ENCODE measurements at places on chromosomes 1 and 21.
A peak's percentile ranks its signal among the peaks of the same experiment; 100 is the strongest.

- no peak for DNase-seq
These were observed 74.1 kb downstream of the GADD45A start for GRCh38 chr1:67759066-67759465.

GRCh38 chr1:60091195-60091715 lies 17.7 kb upstream of the C1orf87 start:
- no peak for DNase-seq

- DNase-seq, result no peak
These were observed 22.3 kb upstream of the FAM78B start for GRCh38 chr1:166189126-166189525.

DNA sequence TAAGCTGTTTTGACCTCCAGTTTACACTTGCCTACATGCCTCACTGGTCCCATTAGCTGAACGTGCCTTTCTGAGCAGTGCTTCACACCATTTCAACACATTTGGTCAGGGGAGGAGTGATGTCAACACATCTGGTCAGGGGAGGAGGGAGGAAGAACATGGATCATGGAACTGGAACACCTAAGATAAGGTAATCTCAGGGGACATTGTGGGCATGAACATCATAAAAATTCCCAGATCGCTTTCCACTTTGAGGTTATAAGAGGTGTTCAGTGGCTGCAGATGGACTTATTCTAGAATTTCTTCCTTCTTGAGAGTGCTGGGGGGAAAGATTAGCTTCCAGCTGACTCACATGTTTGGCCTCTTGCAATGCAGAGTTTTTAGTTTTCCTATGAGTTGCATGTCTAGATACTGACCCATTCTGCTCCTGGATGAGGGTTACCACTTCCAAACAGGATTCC lies 2.0 kb downstream of the QSOX1 start:
- no peak for DNase-seq

- DNase-seq, result no peak
These were observed 76.2 kb downstream of the BRINP2 start for GRCh38 chr1:177246710-177247580.

- no peak for DNase-seq
These were observed 973 bp downstream of the C1orf74 start for GRCh38 chr1:209783386-209783785.

DNA sequence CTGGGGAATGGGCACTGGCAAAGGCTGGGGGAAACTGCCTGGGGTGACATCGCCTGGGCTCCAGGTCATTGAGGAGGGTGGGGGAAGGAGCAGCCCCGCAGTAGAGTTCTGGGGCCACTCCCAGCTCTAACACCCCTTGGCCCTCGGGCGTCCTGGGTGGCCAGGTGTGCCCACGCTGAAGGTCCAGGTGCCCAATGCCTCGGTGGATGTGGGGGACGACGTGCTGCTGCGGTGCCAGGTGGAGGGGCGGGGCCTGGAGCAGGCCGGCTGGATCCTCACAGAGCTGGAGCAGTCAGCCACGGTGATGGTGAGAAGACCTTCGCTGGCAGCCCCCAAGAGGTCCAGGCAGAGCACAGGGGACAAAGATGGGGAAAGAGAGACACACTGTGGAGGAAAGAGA lies 7.7 kb downstream of the NTRK1 start:
- no peak for DNase-seq

- DNase-seq, result no peak
These were observed 107.2 kb downstream of the SIM2 start for GRCh38 chr21:36806103-36806502.

- DNase-seq, result no peak
These were observed 57.0 kb downstream of the KIF26B start for GRCh38 chr1:245211761-245212160.

- DNase-seq, result no peak
These were observed 1.4 kb downstream of the NID1 start for GRCh38 chr1:236063551-236063918.

DNA sequence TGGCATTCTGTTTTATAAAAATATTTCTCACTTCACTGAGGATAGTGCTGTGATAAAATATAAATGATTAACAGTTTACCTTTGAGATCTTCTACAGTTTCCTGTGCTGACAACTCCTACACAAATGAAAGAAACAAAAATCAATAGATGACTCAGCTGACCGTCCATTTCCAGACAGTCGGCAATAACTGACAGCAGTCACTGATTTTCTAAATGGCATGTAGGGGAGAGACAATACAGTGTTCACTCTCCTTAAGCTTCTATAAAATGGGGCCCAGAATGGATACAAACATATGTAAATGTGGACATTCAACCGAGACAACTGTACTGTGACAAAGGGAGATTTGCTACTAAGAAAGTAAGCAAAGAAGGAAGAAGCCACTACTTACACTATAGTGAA lies 34.3 kb downstream of the PCNX2 start:
- DNase-seq, result no peak

GRCh38 chr1:18233176-18233864 lies 125.7 kb downstream of the IGSF21 start:
- DNase-seq, result no peak

- DNase-seq, result no peak
These were observed 27.1 kb upstream of the ZC3H11B start for GRCh38 chr1:219639876-219640577.

DNA sequence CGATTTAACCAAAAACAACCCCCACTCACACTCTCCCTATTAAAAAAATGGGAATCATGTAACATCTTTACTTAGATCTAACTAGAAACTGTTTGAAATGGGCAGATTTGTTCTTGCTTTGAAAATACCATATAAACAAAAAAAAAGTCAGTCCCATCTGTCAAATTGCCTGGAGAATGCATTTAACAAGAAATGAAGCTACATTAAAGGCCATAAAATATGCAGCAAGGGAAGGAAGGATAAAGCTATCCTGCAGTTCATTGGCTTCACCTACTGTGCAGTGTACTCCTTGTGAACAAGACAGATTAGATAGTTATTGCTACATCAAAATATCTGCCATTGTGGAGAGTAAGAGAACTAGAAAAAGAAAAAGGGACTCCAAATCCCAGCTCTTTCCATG lies 160.5 kb downstream of the LRRC7 start:
- DNase-seq, result no peak

GRCh38 chr1:234169161-234169849 lies 204.0 kb upstream of the COA6 start:
- DNase-seq, result no peak

DNA sequence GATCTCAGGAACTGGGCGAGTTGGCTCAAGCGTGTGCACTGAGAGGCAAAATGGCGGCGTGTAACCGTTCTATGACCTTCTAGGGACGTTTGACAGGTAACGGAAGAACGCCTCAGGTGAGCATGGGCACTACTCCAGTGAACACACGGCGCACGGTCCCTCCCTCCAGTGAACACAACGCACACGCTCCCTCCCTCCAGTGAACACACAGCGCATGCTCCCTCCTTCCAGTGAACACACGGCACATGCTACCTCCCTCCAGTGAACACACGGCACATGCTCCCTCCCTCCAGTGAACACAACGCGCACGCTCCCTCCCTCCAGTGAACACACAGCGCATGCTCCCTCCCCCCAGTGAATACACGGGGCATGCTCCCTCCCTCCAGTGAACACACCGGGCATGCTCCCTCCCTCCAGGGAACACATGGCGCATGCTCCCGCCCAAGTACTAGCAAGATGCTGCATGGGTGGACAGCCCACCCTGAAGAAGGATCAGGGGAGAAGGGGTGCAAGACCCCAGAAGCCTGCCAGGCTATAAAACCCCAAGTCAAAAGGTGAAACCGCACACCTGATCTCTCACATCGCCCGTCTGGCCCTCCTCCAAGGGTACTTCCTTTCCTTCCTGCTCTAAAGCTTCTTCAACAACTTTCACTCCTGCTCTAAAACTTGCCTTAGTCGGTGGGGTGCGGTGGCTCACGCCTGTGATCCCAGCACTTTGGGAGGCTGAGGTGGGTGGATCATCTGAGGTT lies 3.5 kb downstream of the C1orf159 start:
- DNase-seq, result no peak

DNA sequence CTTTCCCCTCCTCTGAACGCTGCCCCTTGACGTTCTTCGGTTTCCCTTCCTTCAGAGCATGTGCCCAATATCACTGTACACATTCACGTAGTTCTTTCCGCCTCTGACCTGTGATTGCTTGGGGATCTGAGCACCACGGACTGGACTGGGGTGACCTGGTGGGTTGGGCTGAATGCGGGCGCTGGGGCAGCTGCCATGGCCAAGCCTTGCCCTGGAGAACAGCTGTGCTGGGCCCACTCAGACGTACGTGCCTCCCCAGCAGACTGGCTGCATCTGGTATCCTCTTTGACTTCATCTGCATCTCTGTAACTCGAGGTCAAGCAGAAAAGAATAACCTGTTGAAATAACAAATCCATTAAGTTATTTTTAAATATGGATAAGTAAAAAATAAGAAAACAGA lies 35.1 kb upstream of the DISC1 start:
- no peak for DNase-seq

DNA sequence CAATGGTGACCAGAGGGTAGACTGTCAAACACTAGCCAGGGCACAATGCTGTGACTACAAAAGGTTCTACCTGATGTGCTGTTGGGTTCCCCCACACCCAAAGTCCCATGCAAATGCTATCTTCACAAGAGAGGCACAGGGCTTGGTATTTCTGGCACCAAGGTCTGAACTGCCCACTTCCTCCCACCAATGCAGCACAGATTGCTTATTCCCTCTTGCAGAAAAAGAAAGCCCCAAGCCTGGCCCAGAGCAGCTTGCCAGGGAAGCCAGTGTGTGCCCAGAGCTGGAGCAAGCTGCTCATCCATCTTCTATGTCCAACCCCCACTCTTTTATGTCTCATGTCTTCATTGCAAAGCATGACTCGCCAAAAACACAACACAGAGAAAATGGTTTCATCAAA lies 149.4 kb upstream of the CAMK1G start:
- no peak for DNase-seq

DNA sequence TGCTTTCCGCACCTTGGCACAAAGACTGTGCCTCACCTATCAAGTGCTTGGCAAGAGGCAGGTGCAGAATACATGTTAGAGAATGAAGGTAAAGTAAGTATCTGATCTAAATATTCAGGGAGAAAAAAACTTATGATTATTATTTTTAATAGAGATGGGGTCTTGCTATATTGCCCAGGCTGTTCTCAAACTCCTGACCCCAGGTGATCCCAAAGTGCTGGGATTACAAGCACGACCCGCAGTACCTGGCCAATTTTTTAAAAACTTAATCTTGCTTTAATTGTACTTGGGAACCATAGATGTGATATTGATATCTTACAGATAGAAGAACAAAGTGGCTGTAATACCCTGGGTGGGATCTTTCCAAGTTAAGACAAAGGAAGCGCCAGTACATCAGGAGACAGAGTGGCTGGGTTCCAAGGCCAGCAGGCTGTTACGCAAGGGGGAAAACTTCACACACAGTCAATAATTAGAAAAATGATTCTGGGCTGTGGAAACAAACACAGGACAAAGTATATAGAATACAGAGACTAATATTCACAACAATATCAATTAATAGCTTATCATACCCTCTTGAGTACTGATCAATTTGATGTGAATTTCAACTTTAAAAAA lies 58.6 kb upstream of the ATP1A1 start:
- DNase-seq, result no peak

GRCh38 chr1:7421471-7422075 lies 349.5 kb upstream of the VAMP3 start:
- DNase-seq, result no peak

GRCh38 chr1:32307324-32307723 lies 15.4 kb downstream of the HDAC1 start:
- no peak for DNase-seq

- DNase-seq, result no peak
These were observed 54.5 kb downstream of the PCNX2 start for GRCh38 chr1:233240829-233241682.

- DNase-seq, result no peak
These were observed 49.3 kb downstream of the DOP1B start for GRCh38 chr21:36205962-36206361.

DNA sequence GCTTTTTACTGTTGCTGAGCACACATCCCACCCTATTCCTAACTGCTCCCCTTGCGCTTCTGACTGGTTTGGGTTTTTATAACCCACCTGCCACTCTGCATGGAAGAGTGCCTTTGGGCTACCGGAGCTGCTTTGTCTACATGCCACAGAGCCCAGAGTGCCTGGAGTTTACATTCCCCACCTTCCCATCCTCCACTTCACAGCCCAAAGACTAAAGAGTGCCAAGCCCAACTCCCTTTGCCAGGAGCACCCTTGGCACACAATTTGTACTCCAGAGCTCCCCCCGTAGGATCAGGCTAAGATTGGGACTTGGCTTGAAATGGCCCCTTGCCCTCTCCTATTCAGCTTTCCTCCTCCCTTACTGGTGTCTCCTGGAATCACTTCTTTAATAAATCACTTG lies 63.3 kb downstream of the LHX9 start:
- no peak for DNase-seq

- no peak for DNase-seq
These were observed 298.4 kb upstream of the SPAG17 start for GRCh38 chr1:118483245-118484006.

- DNase-seq, result no peak
These were observed 107.0 kb downstream of the PDE9A start for GRCh38 chr21:42760361-42760950.

DNA sequence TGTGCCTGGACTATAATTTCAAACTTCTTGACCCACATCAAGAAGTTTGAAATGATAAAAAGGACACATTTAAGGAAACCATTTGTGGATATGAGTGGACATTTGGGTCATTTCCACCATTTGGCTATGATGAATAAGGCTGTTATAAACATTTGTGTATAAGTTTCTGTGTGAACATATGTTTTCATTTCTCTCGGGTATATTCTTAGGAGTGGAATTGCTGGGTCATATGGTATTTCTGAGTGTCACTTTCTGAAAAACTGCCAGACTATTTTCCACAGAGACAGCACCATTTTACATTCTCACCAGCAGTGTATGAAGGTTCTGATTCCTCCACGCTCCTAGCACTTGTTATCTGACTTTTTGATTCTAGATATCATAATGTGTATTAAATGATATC lies 50.8 kb downstream of the GPR137B start:
- DNase-seq, result no peak

- DNase-seq, result no peak
These were observed 434.3 kb downstream of the GPATCH2 start for GRCh38 chr1:217196616-217197015.

GRCh38 chr1:22710701-22711049 lies at the start of gene EPHB2:
EPHB2 (plus strand) TSS chr1:22710839; CDS start chr1:22710983, 144 bp downstream.
- DNase-seq, result peak; percentile 47

- DNase-seq, result no peak
These were observed 32.0 kb downstream of the PGBD5 start for GRCh38 chr1:230394134-230394533.

DNA sequence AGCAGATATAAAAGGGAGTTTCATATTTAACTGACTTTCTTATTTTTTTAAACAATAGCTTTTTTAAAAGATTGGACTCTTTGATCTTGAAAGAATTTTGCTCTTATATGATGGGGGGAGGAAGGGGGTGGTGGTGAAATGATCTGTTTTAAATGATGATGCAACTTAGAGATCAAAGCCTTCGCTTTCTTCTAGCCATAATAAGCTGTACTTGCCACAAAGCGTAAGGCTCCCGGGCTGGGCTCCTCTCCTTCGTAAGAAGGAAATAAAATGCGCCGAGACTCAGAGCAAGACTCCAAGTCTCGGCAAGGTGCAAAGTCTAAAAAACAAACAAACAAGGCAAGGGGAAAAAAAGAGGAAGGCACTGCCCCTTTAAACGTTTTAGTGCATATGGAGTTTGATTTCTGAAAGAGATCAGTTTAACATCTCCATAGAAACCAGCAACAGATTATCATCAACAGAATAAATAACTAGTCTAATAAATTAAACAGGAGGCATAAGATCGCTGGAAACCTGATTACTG lies 3.3 kb downstream of the CASZ1 start:
- DNase-seq, result no peak

GRCh38 chr1:30378991-30379581 lies 344.3 kb downstream of the MATN1 start:
- DNase-seq, result no peak

All from stimulated activated CD8-positive, alpha-beta memory T cell treated with anti-CD3 and anti-CD28 coated beads, Interleukin-4, amount 100 ng/mL, for 48 hours (primary cell).